Pericardium fibroblast (primary cell): ENCODE measurements at places on chromosomes 16 and 17. TPM values are rescaled to one million over a fixed set of nuclear protein-coding genes. Genes with fewer than 3 reads are reported as not detected.

Gene CASKIN2
- total RNA-seq, result 7.7 and 7.8 TPM in 2 replicates

Gene TPPP3
- total RNA-seq, result not detected in 2 replicates

Gene C17orf78
- total RNA-seq, result not detected in 2 replicates

Gene SLC16A5
- 5.0 and 6.0 TPM in 2 replicates for total RNA-seq

Gene RAB40C
- total RNA-seq, result 16.9 and 19.4 TPM in 2 replicates
